ENCODE measurements at places on chromosomes 12 and 14. TPM values are rescaled to one million over a fixed set of nuclear protein-coding genes. Genes with fewer than 3 reads are reported as not detected.

The KIF5A gene
- 0.40 TPM for total RNA-seq

The LBHD2 gene
- not detected for total RNA-seq

The GDF3 gene
- not detected for total RNA-seq

The CLEC7A gene
- total RNA-seq: 20.8 TPM

The LRTM2 gene
- not detected for total RNA-seq

The RIPK3 gene
- total RNA-seq: 58.2 TPM

The NINJ2 gene
- 6.6 TPM for total RNA-seq

The ABCD4 gene
- 78.3 TPM for total RNA-seq

The HOXC4 gene
- total RNA-seq: 1.8 TPM

The VAMP1 gene
- total RNA-seq: 84.3 TPM

Measured in natural killer cell (primary cell).